ENCODE measurements at places on chromosomes 7 and 10.
A peak's percentile ranks its signal among the peaks of the same experiment; 100 is the strongest.

DNA sequence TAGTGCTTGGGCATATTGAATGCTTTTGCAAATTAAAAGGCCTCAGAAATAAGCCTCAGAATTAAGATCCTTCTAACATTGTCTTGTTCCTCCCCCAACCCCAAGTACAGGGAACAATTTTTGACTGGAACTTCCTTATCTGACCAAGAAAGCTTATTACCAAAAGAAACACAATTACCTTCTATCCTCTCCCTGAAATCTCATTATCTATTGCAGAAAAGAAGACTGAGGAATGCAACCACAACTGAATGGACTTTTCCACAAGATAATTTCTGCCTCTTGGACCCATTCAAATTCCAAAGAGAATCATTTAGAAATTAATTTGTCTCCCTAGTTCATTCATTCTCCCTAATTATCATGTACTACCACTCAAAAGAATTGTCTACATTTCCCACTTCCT lies 36.8 kb upstream of the SPAM1 start:
- no peak for DNase-seq

DNA sequence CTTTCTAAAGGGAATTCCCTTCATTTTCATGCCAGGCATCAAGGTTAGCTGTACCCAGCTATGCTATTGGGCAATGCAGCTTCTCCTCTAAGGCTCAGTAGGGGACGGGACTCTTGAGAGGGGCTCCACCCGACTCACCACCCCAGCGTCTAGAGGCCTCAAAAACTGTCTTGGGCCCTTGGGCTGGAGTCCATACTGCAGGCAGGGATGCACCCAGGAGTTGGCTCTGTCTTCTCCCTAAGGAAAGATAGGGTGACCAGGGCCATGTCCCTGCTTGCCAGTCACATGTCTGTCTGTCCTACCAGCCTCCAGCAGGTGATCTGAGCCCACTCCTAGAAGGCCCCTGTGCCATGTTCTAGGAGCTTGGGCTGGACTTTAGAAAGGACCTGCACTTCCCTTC lies 1.2 kb downstream of the OPN4 start:
- no peak for DNase-seq

DNA sequence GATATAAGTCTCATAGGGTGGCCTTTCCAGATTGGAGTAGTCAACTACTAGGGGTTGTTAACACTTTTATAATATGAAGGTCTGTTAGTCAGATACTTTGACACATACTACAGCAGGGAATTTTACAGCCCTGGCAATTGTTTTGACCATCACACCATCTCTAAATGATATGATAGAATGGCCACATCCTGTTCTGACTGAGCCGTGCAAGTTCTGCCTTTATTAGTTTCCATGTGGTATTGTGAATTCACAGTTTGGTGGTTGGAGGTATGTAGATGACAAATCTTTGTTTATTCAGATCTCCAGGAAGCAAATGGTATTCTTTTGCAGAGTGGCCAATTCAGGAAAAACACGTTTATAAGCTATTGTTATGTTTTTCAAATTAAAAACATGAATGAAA lies 83.0 kb downstream of the NRG3 start:
- no peak for DNase-seq

GRCh38 chr10:34664706-34665105 lies 150.4 kb downstream of the PARD3 start:
- no peak for DNase-seq

- DNase-seq = no peak
Measured at GRCh38 chr7:24587853-24588252, 14.6 kb downstream of the PALS2 start.

DNA sequence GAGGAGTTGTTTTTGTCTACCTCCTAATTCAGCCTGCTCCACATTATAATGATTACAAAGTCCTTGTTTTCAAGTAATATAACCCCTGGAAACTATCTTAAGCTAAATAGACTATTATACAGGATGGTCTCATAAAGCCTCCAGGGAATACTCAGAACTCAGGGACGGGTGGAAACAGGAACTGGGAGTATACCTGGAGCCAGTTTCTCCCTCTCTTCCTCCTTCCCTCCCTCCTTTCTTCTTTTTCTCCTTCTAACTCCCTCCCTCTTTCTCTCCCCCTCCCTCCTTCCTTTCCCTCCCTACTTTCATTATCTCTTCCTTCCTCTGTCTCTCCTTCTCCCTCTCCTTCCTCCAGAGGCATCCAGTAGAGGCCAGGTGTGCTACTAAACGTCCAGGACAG lies 76.2 kb upstream of the PRR15 start:
- DNase-seq = no peak

DNA sequence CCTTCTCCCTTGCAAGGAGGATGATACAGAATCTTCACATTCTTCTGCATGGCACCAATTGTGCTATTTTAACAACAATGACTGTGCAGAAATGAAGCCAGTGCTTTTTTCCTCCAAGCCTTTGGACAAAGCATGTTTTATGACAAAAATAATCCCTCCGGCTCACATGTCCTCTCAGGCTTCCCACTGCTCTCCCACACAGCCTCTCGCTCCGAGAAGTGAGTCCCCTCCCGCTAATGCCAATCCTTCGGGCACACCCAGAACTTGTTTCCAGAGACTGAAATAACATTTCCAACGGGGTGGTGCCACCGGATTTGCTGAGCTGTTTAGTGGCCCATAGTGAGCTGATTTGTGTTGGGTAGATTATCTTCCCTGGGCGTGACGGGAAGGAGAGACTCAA lies 35.8 kb downstream of the RBM17 start:
- no peak for DNase-seq

DNA sequence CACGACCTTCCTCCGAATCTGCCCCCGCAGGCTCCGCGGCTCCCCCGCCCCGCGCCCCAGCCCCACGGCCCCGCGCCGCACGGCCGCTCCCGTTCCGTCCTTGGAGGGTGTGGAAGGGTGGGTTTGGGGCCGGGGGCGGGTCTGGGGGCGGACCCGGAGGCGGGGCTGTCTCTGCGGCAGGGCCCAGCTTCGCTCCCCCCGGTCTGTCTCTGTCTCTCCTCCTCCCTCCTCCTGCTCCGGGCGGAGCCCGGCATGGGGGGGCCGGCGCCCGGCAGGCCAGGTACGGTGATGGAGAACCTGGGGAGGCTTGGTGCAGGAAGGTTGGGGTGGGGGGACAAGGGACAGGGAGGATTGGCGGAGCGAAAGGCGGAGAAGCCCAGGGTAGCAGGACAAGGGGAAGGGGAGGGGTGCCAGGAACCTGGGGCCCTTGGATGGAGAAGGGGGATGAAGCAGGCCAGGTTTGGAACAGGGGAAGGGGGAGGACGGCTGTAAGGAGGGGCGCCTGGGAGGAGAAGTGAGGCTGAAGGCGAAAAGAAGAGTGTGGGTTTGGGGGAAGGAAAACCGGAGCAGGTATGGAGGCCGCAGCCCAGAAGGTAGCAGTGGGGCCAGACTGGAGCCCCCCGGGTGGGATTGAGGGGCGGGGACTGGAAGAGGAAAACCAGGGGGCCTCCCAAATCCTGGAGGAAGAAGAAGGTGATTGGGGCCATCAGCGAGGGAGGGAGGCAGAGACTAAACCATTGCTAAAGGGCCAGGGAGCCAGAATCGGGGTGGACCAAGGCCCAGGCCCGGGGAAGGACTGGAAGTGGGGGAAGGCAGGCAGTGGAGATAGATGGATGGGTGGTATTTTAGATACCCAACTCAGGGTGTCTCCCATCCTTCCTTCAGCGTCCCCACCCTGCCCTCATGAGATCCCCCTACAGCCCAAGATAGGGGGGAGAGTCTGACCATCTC lies at the start of gene NYAP1:
Gene NYAP1 (plus strand): TSS at position 206 of the 951 bp plus-strand sequence. CDS start 1,385 bp downstream, outside the sequence.
- peak; percentile 53 for DNase-seq

DNA sequence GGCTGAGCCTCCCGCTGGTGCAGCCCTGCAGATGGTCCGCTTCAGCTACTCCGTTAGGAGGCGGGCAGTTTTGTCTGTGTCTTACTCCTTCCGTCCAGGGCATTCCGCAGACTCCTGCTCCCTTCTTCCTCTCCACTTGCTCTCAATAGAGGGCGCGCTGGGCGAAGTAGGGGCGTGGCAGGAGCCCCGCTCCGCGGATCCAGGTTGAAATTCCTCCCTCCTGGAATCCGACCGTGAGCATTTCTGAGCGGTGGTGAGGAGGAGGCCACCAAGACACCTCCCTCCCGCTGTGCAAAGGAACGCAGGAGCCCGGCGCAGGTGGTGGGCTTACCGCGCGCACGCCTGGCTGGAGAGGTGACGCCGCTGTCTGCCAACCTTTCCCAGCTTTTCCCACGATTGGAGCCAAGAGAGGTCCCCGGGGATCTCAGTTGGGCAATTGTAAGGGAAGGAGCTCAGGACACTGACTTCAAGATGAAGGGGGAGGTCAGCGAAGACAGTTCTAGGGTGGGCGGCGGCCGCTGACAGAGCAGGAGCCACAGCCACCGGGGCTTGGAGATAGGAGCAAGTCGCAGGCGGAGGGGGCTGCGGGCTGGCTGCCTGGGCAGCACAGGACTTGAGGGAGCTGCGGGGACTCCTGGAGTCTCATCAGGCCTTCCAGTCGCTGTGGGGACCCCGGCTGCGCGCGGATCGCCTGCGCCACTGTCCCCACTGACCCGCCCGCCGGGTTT lies 1011.3 kb downstream of the XPNPEP1 start:
- no peak for DNase-seq

DNA sequence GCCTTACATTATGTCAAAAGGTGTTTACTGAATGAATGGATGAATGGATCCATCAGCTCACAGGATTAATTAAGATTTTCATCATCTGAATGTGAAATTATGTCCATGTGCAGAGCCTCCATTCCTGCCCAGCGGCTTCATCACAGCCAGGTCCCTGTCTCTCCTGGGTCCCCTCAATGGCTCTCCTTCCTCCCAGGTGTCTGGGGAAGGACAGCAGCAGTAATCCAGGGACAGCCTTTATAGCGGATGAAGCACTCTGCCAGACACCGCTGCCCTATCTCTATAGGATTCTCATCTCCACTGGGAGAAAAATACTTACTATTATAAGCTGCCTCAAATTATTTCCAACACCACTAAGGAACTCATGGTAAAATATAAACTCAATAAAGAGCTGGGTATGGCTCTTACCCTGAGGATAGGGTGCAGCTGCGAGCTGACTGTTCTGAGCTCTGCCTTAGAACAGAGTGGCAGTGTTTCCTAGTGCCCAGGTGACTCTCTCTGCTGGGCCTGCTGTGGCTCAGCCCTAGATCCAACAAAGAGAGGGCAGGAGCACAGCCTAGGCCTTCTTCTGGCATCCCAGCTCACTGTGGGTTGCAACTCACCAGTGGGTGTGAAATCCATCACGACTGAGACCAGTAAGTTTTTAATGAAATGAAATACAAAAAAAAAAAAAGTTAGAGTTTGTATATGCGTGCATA lies 38.3 kb downstream of the GPRIN2 start:
- no peak for DNase-seq

- DNase-seq = no peak
Measured at GRCh38 chr10:131161087-131161486, 150.4 kb downstream of the TCERG1L start.

- DNase-seq = no peak
Measured at GRCh38 chr10:124689911-124690498, 54.2 kb downstream of the FAM53B start.

DNA sequence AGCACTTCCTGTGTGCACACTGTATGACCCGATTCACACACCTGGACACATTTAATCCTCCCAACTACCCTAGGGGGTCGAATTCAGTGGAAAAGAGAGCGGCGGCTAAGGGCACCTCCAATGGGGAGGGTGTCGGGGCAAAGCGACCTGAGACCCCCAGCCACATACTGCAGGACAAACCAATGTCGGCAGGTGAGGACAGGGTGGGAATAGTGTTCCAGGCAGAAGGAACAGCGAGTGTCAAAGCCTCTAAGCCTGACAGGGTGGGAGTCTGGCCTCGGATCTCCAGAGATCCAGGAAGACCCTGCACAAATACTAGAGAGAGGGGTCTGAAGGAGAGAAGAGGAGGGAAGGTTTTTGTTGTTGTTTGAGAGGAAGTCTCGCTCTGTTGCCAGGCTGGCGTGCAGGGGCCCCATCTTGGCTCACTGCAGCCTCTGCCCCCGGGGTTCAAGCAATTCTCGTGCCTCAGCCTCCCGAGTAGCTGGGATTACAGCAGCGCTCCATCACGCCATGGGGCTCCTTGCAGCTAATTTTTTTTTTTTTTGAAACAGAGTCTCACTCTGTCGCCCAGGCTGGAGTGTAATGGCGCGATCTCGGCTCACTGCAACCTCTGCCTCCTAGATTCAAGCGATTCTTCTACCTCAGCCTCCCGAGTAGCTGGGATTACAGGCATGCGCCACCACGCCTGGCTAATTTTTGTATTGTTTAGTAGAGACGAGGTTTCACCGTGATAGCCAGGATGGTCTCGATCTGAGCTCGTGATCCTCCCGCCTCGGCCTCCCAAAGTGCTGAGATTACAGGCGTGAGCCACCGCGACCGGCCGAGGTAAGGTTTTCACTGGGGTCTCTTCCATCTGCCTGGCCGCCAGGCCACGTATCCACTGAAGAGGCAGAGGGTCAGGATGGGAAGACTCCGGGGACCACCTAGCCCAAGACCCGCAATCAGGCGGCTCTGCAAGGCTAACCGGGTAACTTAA lies 1.2 kb upstream of the ARPC1B start:
- DNase-seq = no peak

- no peak for DNase-seq
Measured at GRCh38 chr7:24769014-24769830, 12.0 kb upstream of the GSDME start.

- DNase-seq = no peak
Measured at GRCh38 chr7:135731-136645, 56.4 kb upstream of the FAM20C start.

DNA sequence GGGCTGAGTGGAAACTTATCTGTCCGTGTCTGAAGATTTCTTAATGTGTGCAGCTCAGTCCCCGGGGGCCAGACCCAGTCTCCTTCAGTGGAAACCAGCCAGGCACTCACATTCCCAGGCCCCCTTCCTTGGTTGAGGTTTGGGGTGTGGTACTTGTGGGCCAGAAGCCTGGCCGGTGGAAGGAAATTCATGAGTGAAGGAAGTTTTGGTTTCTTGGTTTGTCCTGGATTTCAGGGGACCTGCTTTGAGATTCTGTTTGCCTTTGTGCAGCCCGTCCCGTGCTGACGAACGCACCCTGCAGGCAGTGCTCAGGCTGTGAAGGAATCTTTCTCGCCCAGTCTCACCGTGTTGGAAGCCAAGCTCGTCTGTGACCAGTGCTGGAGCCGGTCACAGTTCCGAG lies 2.9 kb downstream of the INPP5A start:
- no peak for DNase-seq

GRCh38 chr7:132425942-132426341 lies 150.3 kb downstream of the PLXNA4 start:
- no peak for DNase-seq

- no peak for DNase-seq
Measured at GRCh38 chr7:44380189-44380830, 54.9 kb upstream of the CAMK2B start.

- DNase-seq = no peak
Measured at GRCh38 chr10:22259280-22259679, 41.5 kb upstream of the EBLN1 start.

- no peak for DNase-seq
Measured at GRCh38 chr10:51896849-51897248, 197.5 kb upstream of the CSTF2T start.

GRCh38 chr10:60130130-60130579 lies 223.8 kb upstream of the CCDC6 start:
- DNase-seq = no peak
